ENCODE measurements at places on chromosomes 11 and 22.

GRCh38 chr11:110158317-110159200, 65.4 kb downstream of the ZC3H12C start:
- no peak for DNase-seq

GRCh38 chr22:29907753-29908515, 25.0 kb downstream of the MTMR3 start:
- DNase-seq = no peak

DNA sequence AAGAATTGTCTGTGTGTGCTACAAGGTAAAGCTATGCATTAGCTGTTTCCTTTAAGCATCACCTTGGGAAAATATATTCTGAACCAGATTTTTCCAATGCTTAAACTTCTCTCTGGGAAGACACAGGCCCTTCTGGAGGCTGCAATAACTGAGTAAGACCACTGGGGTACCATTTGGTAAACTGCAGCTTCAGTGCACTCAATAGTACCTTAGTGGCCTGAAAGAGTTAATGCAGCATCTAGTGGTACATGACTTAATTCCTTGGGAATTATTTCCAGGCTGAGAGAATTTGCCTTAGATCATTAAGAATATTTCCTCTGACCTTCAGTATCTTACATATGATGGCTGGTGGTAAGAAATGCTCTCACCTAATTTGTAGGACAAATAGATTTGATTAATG, 727.4 kb downstream of the DLG2 start:
- no peak for DNase-seq

DNA sequence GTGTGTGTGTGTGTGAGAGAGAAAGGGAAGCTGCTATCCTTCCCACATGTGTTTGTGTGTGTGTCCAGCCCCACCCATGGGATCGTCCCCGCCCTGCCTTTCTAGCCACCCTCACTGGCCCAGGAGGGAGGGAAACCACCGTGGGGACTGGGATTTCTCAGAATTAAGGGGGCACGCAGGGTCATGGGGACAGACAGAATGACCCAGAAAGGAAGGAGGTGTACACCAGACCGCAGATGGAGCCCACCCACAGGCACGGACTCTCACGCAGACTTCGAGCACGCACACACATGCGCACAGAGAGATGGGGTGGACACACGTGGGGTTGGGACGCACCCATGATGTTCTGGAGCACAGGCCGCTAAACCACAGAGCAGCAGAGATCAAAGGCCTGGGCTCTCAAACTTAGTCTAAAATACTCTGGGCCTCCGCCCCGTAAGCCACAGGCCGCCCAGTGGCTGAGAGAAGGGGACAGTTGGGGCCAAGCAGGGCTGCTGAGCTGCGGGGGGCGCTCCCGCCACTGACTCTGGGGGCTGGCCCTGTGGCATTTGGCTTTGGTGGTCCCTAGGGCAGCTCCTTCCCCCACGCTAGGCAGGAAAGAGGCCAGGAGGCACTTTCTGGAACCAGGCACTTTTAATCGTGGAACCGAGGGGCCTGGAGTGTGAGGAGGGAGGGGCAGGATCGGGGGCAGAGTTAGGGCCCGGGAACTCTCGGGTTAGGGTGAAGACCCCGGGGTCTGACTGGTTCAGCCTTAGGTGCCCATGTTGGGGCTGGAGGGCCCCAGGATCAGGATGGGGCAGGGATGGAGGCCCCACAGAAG, 1.5 kb downstream of the IFITM5 start:
- DNase-seq = no peak

DNA sequence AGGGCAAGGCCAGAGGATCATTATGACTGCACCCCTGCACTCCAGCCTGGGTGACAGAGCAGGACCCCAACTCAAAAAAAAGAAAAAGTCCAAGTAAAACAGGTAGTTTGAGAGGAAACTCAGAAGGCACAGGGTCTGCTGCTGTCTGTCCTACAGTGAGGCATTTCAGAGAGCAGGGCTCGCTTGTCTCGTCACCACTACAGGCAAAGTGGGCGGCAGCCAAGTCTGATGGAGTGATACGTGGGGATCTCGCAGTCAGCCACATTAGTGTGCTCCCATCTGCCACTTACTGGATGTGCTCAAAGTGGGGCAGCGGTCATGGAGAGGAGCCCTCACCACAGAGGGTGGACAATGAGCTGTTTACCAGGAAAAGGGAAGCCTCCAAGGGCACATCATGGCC, 42.1 kb downstream of the PI4KA start:
- DNase-seq = no peak

DNA sequence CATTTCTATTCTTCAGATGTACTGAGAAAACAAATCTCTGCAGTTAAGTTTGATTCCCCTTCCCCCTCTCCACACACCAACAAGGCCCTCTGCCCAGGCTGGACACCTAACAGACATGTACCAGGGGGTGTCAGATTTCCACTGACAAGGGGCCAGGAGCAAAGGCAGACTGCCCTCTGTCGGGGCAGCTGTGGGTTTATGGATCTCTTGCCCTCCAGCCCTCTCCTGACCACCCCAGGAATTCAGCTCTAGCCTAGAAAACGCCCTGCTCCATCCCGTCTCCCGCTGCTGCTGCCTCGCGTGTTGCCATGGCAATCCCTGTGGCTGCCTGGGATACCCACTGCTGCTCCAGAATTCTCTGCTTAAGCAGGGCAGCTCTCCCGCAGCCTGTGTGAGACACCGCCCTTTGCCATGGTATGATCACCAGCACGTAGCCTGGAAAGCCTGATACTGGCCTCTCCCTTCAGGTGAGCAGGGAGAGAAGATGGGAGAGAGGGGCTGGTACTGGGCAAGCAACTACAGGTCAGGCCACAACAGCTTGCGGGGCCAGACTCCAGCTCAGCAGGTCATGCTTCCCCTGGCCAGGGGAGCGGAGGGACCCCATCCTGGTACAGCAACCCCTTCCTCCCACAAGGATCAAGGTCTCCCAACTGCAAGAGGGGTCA, 41.6 kb downstream of the BUD13 start:
- no peak for DNase-seq

GRCh38 chr22:30416403-30416802, 9.2 kb upstream of the MTFP1 start:
- no peak for DNase-seq

GRCh38 chr22:47681411-47682165, 919.1 kb downstream of the TBC1D22A start:
- DNase-seq = no peak

GRCh38 chr22:38760477-38761201, 4.8 kb upstream of the SUN2 start:
- no peak for DNase-seq

DNA sequence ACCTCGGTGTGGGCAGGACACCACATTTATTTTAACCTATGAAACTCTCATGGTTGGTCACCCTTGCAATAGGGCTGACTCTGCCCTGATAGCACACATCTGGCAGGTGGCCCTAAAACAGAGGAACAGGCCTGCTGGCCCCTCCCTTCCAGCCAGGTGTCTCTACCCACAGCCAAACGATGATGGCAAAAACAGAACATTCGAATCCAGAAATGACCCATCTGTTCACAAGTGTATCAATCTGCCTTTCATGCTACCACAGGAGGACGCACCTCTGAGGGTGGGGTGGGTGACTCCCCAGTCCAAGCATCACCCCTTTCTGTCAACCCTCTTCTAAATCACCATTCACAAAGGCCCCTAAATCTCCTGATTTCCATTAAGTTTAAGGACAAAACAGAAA, 118.1 kb downstream of the ETS1 start:
- DNase-seq = no peak

- no peak for DNase-seq
Measured at GRCh38 chr11:15707194-15707593, 592.5 kb downstream of the INSC start.

DNA sequence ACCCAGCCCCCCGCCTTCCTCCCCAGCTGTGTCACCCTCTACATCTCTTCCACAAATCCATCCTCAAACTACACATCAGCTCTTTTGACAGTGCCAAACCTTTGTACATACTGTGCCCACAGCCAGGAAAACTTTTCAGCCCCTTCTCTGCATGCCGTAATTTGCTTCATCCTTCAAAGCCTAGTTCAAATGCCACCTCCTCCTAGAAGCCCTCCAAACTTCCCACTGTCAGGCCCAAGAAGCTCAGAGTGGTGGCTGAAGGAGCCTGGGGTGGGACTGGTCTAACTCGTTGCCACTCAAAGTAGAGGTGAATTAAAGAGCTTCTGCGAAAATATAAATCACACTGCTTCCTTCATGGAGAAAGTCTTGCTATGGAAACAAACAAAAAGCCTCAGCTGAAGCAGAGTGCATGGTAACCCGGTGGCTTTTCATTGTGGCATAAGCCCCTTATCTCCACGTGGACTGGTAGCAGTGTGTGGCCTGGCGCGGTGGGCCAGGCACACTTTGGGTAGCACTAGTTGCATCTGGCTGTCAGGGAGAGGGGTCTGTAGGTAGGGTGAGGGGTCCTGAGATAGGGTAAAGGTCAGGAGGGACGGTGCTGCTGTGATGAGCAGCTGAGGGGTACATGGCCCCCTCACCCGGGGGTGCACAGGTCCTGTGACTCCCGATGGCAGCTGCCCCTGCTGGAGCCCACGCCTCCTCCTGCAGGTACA, 76.9 kb downstream of the MYO7A start:
- no peak for DNase-seq

GRCh38 chr22:22974156-22974555, 86.5 kb downstream of the IGLL5 start:
- DNase-seq = no peak
